ENCODE measurements at places on chromosomes 2 and 18.

- peak; percentile 80 for DNase-seq
Observed at GRCh38 chr18:79395761-79396404, at the start of gene NFATC1. TSS of gene NFATC1 (plus strand) at chr18:79395930. CDS start at chr18:79396225, 295 bp downstream.

- DNase-seq: no peak
Observed at GRCh38 chr18:37242826-37243560, 322.6 kb downstream of the CELF4 start.

DNA sequence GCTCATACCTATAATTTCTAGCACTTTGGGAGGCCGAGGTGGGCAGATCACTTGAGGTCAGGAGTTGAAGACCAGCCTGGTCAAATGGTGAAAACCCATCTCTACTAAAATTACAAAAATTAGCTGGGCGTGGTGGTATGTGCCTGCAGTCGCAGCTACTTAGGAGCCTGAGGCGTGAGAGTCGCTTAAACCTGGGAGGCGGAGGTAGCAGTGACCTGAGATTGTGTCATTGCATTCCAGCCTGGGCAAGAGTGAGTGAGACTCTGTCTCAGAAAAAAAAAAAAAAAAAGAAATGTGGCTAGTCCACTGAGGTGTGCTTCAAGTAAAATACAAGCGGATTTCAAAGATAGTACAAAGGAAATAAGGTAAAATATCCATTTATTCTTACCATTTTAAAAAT is 46.2 kb downstream of the RBKS start:
- no peak for DNase-seq

- no peak for DNase-seq
Observed at GRCh38 chr2:49162151-49162550, 7.8 kb upstream of the FSHR start.

DNA sequence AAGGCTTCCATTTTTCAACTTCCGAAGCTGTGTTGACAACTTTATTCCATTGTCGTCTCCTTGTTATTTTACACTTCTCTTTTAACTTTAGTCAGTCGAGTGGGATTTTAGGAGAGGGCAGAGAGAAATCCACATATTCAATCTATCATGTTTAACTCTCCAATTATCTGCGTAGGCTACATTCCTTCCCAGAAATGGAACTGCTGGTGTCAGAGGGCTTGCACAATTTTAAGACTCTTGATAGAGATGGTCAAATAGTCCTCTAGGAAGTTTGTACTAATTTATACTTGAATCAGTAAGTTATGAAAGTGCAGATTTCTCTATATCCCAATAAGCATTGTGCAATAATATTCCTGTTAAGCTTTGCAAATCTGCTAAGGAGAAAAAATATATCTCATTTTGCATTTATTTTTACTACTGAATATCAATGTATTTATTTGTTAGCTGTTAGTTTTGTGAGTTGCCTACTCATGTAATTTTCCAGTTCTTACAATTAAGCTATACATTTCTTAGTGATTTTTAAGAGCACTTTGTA is 95.6 kb downstream of the CYP26B1 start:
- no peak for DNase-seq

DNA sequence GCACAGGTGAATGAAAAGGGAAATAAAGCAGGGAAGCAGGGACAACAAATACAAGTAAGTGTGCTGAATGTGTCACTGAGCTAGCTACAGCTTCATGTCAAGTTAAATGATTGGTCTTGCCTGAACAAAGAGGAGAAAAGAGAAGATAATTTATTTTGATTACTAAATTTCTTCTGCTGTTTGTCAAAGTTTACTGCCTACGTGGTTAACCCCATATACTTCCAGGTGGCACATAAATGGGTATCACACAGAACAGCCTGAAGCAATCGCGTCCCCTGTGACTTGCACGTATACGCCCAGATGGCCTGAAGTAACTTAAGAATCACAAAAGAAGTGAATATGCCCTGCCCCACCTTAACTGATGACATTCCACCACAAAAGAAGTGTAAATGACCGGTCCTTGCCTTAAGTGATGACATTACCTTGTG is 434.2 kb downstream of the LRRTM4 start:
- DNase-seq: no peak

GRCh38 chr18:78612801-78613200 is 366.8 kb upstream of the SALL3 start:
- no peak for DNase-seq

DNA sequence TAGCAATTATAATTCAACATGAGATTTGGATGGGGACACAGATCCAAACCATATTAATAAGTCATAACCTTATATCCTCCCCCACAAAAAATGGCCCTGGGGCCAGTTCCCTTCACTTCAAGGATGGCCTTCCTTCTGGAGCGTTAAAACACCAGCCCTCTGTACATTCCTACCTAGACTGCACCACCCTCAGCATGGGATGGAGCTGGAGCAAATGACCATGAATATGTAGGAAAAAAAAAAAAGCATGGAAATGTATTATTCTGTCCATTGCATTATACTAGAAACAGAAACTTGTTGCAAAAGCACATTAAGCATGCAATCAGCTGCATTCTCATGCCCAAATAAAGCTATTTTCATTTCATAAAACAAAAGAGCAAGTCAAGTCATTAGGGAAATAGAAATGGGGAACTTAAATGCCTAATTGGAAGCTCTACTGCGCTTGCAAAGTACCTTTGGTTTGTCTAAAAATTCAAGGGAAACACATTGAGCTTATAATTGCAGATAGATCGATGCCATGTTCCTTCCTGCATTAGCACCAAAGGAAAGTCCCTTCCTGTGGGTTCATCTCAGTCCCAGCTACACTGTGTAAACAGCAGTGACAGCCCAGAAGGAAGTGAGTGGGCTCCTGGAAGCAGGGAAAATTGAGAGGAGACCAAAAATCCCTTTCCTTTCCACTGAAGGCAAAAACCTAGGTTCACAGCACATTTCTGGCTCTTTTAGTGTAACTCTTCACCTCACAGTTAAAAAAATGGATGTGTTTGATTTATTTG is 252.0 kb upstream of the KLHL29 start:
- DNase-seq: no peak

Data from stimulated activated CD4-positive, alpha-beta T cell treated with anti-CD3 and anti-CD28 coated beads, Interleukin-2, amount 100 ng/mL, for 48 hours (primary cell).